ENCODE measurements at places on chromosomes 1 and 21.

DNA sequence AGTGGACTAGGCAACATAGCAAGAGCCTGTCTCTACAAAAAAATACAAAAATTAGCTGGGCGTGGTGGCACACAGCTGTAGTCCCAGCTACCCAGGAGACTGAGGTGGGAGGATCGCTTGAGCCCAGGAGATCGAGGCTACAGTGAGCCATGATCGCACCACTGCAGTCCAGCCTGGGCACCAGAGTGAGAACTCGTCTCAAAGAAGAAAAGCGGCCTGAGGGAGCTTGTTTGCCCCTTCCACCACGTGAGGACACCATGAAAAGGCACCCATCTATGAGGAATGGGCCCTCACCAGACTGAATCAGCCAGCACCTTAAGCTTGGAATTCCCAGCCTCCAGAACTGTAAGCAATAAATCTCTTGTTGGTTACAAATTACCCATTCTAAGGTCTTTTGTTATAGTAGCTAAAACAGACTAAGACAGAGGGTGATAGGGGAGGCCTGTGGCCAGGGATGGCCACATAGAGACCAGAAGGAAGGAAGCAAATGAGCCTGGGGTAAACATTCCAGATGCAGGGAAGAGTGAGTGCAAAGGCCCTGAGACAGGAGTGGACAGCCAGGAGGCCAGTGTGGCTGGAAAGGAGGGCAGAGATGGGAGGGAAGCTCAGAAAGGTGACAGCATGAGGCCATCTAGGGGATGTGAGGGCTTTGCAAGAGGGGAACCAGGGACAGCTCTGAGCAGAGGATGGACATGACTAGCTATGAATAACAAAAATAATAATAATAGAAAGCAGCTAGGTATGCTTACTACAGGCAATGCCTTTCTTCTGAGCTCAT, 120.1 kb downstream of the MATN1 start:
- no peak for DNase-seq

DNA sequence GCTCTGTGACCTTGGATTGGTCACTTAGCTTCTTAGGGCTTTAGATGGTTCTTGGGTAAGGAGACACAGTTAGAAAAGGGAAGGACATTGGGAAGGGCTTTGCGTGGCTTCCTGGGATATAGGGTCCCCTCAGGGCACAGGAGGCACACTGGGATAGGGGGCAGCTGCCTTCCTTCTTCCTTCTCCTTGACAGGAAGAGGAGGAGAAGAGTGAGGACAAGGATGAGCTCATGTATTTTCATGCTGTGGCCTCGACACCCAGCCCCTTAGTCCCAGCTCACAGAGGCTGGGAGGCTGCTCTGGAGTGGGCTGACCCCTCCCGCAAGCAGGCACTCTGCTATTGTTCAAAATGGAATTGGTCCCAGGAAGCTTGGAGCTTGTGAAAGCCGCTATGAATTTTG, 45.7 kb upstream of the POU3F1 start:
- no peak for DNase-seq

- no peak for DNase-seq
These were observed 25.3 kb downstream of the TFF3 start for GRCh38 chr21:42289926-42290325.

DNA sequence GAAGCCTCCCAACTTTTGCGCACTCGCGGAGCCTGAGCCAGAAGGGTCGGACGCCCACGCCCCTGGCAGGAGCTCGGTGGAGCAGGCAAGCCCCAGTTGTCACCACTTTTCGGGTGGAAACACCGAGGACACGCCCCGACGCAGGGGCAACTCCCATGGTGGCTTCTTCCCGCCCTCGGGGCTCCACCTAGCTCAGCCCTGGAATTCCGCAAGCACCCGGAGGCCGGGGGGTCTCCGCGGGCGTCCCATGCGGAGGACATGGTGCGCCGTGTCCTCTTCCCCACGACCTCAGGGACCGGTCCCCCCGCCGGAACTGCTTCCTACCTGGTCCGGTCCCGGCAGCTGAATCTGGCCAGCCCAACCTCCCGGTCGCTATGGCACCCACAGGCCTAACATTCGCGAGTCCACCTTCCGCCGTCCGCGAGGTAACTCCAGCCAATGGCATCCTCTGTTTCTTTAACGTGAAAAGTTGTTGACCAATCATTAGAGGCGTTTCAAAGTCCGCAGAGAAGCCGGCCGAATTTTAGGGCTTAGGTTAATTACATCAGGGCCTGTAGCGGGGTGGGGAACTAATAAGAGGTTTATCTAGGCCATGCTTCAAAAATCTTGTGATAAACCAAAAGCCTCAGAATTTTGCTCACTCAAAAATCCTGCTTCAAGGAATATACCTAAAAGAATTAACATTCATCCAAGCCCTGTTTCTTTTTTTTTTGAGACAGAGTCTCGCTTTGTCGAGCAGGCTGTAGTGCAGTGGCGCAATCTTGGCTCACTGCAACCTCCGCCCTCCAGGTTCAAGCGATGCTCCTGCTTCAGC, at the start of gene STPG1:
Gene STPG1 (minus strand): TSS at position 433 of the 814 bp plus-strand sequence. CDS start 12,394 bp downstream, outside the sequence.
- DNase-seq = peak; percentile 85

DNA sequence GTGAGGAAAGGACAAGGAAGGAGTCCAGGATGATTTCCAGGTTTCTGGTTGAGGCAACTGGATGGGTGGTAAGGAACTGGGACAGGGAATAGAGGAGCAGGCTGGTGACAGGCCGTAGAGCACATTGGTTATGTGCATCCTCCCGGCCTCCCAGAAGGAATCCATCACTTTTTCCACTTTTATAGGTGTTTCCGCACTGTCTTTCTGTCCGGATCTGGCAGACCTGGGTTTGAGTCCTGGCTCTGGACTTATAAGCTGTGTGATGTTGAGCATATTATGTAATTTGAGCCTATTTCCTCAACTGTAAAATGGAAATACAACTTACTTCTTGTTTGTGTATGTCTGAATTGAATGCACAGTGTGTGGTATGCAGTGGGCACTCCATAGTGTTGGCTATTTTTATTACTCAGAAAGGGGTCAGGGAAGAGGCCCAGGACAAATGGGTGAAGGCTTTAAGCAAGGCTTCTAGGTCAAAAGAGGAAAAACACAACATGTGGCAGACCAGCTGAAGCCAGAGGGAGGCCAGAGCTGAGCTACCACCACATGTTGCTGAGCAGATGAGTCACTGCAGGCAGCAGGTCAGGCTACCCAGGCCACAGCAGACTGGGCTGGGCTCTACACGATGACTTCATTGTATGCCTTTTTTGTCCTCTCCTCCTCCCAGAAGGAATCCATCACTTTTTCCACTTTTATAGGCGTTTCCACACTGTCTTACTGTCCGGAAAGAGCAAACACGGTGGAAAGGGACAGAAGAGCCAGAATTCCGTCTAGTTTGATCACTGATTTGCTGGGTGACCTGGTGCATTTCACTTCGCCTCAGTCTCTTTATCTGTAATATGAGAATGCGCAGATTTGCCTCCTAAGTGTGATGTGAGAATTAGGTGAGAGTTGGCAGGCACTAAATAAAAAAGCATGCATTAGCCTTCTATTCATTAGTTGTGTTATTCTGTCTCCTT, 791 bp upstream of the MAST2 start:
- DNase-seq = peak; percentile 7

DNA sequence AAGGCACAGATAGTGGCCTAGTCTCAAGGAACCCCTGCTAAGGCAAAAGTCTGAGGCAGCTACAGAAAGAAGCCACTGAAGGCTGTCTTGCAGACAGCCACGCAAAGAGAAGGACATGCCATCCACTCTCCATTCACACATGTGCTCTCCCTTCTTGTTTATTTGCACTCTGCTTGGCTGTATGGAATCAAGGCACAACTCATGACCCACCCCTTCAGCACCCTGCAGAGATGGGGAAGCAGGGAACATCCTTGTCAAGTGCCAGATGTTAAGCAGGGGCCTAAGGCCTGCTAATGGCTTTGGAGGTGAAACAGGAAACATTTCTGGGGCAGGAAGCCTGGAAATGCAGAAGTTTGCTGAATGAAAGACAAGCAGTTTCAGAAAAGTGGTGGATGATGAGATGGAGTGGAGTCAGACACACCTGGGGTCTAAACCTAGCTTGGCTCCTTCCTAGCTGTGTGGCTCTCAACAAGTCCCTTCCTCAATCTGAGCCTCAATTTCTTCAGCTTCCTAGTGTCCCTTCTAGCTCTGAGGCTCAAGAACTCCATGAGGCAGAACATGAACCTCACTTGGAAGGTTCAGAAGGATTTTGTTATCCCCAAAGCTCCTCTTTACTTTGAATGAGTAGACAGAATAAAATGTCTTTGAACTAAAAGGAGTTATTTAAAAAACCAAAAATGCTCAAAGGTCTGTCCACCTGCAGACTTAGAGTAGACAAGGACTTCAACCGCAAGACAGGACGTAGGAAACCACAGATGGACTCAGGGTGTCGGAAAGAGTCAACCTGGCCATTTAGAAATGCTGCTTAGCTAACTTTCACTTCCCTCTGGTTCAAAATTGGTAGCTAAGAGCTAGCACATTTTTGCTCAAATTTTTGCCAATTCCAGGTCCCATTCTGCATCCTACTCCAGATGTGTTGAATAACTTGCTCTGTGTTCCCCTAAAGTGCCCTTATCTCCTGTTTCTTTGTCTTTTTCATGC, 283.1 kb downstream of the PLPP3 start:
- DNase-seq = no peak

DNA sequence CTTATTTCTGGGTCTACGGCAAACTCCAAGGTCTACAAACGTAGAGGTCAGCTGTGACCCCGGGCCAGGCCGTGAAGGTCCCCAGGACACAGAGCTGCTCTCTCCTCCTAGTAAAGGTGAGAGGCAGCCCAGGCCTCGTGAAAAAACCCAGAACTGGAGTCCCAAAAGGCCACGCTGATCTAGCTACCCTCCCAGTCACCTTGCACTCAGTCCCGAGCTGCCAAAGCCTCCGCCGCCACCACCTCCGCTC, 125 bp downstream of the ATP5PF start:
- no peak for DNase-seq

- DNase-seq = no peak
These were observed 54.3 kb upstream of the DESI2 start for GRCh38 chr1:244598611-244599010.

GRCh38 chr1:67273591-67273990, 34.1 kb upstream of the IL12RB2 start:
- no peak for DNase-seq

- DNase-seq = no peak
These were observed 113.1 kb downstream of the PCBP3 start for GRCh38 chr21:45756669-45757068.

Data from activated CD4-positive, alpha-beta T cell treated with anti-CD3 and anti-CD28 coated beads, Interleukin-2, amount 10 ng/mL, durations not matched to agents 7 days and 5 days (primary cell).